ENCODE measurements at places on chromosomes 7 and 10. TPM values are rescaled to one million over a fixed set of nuclear protein-coding genes. Genes with fewer than 3 reads are reported as not detected.

Gene CLRN3
- not detected for total RNA-seq

Gene MSS51
- total RNA-seq = 3.2 TPM

DNA sequence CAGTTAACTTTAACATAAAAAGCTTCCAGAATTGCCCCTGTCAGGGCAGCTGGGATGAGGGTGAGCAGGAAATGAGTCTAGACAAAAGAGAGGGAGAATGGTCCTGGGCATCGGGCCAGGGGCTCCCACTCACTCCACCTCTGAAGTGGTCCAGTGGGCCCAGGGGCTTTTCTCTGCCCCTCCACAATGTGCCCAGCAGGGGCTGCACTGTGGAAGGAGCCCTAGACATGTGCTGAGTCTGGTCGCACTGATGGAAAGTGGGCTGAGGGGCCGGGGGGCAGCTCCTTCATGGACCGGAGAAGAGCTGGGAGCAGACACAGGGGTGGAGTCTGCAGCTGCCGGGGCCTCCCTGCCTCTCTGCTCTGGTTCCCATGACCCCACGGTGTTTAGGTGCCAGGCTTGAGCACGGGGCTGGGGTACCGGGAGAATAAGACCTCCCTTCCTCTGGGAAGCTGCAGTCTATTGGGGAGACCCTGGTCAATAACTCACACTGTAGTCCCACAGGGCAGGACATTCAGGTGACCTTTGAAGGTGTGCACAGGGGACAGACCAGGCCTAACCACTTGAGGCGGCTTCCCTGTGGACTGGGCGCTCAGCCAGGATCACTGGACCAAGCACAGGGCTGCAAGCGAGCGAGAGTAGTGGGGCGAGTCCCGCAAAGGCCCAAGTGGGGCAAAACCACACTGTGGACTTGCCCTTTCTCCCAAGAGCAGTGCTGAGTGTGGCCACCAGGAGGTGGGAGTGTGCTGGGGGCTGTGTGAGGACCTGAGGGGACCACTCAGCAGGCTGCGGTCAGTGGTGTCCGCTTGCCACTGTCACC, 6.1 kb downstream of the ADCY1 start:
- no peaks in the 10 kb centered on the region for H3K36me3 ChIP-seq
- no peak overlapping the region for H3K27ac ChIP-seq
- H3K4me1 ChIP-seq = no peaks in the 10 kb centered on the region

- no peaks in the 10 kb centered on the region for H3K4me1 ChIP-seq
- no peak for DNase-seq
- H3K4me3 ChIP-seq = no peak overlapping the region
- peaks cover 13% of the 10 kb centered on the region for H3K27me3 ChIP-seq
Observed at GRCh38 chr7:134209322-134210015, 82.3 kb downstream of the LRGUK start.

- DNase-seq = no peak
- H3K27me3 ChIP-seq = no peaks in the 10 kb centered on the region
- no peak overlapping the region for H3K27ac ChIP-seq
- no peaks in the 10 kb centered on the region for H3K36me3 ChIP-seq
- H3K4me1 ChIP-seq = peaks cover 3% of the 10 kb centered on the region
Observed at GRCh38 chr10:113983552-113983951, 60.1 kb upstream of the ADRB1 start.

GRCh38 chr7:102125127-102125596, 161.5 kb upstream of the SH2B2 start:
- no peak overlapping the region for H3K4me3 ChIP-seq
- H3K36me3 ChIP-seq = no peaks in the 10 kb centered on the region
- H3K4me1 ChIP-seq = peaks cover 28% of the 10 kb centered on the region
- no peaks in the 10 kb centered on the region for H3K27me3 ChIP-seq

GRCh38 chr7:112897839-112898431, 107.7 kb upstream of the TMEM168 start:
- no peak for DNase-seq
- no peaks in the 10 kb centered on the region for H3K27me3 ChIP-seq
- no peak overlapping the region for H3K4me3 ChIP-seq
- H3K4me1 ChIP-seq = no peaks in the 10 kb centered on the region

DNA sequence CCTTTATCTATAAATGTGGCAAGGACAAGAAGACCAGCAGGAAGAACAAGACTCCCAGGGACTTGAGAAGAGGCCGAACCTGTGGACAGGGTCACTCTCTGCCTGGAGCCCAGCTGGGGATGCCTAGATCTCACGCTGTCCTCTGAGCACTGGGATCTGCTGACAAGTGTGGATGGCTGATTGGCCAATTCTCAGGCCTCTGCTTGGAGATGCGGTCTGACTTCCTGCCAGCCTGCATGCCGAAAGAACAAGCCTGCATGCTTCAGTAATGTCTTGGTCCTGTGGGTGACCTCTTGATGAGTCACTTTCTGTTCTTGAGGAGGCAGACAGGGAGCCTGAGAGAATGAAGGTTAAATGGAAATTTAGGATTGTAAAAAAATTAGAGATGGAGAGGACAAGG, 84.7 kb downstream of the TMEM178B start:
- H3K36me3 ChIP-seq = no peaks in the 10 kb centered on the region
- H3K4me3 ChIP-seq = no peak overlapping the region
- no peaks in the 10 kb centered on the region for H3K4me1 ChIP-seq
- DNase-seq = peak; percentile 69
- 0 out of 2 replicates have a peak overlapping the region, but pooled peaks have one; percentile 18 for H3K27ac ChIP-seq

GRCh38 chr7:135536150-135536549, 21.6 kb upstream of the NUP205 start:
- H3K4me1 ChIP-seq = no peaks in the 10 kb centered on the region
- H3K27ac ChIP-seq = no peak overlapping the region
- no peak for DNase-seq
- no peaks in the 10 kb centered on the region for H3K36me3 ChIP-seq
- H3K27me3 ChIP-seq = 0 out of 2 replicates have a peak, but pooled peaks cover 3% of the 10 kb centered on the region
- H3K4me3 ChIP-seq = no peak overlapping the region

DNA sequence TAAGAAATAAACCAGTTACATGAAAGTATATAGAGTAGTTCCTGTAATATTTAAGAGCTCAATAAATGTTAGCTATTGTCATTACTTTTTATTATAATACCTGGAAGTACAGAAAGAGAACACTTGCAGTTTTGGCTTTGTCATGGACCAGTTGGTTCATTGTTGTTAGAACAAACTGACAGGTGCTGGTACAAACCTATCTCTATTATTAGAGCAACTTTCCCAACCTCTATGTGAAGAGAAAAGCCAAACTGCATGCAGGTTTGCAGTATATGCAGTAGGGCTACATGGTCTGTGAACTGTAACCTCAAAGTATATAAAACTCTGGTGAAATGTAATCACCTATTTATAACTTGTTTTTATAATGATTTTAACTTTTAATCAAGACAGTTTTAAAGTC, 20.4 kb downstream of the DNAJC9 start:
- H3K4me1 ChIP-seq = no peaks in the 10 kb centered on the region
- no peaks in the 10 kb centered on the region for H3K27me3 ChIP-seq
- no peak overlapping the region for H3K27ac ChIP-seq
- no peak overlapping the region for H3K4me3 ChIP-seq

All from PC-3 (cell line).